Stimulated activated CD4-positive, alpha-beta T cell treated with anti-CD3 and anti-CD28 coated beads, Interleukin-4, amount 100 ng/mL, for 4 hours (primary cell): ENCODE measurements at places on chromosomes 13 and 19.

DNA sequence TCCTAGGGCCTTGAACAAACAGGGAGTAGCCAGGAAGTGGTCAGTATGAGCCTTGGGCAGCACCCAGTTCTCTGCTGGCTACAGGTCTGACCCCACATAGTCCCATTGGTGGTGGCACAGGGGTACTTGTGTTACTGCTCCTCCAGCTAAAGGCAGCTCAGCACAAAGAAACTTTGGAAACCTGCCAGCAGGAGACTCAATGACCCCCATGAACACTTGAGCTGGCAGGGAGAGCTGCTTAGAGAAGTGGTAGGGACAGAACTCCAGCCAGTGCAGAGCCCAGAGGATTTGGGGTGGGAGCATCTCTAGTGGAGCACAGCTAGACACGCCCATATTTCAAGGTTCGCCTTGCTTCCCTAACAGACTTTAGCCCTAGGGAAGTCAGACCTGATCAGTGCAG is 10.4 kb upstream of the ZNF586 start:
- DNase-seq: no peak

DNA sequence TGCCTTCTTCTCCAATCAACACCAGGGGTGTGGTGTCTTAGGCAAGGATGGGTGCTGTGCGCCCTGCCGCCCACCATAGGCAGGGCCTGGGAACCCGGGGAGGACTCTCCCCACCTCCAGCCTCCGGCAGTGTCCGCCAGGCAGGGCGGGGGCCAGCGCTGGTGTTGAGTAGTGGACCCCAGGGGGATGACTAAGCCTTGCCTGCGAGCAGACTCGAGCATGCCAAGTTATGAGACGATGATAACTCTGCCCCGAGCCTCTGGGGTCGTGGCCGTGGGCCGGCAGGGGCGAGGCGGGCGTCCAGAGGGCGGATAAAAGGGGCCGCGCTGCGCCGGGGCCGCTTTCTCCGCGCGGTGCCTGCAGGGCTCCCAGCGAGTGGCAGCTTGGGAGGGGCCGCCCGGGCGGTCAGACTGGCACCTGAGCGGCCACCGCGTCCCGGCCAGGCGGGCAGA is at the start of gene MEDAG:
TSS of gene MEDAG (plus strand) at position 340 of the 452 bp plus-strand sequence. CDS start 245 bp downstream, outside the sequence.
- no peak for DNase-seq

DNA sequence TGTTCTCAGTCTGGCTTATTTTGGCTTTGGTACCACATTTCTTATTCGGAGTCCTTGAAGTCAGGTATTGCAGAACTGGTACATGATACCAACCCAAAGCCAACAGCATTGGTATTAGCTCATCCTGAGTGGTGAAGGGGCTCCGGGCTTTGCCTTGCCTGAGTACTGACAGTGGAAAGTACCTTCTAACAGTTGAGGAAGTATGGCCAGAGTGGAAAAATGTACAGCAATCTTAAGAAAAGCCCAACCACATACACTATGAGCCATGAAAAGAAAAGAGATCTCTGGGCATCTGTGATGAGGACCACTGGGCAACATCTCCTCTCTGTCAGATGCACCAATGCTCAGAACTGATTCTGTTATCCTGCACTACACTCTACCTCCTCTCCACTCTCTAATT is 8.3 kb downstream of the LCP1 start:
- DNase-seq: no peak

- DNase-seq: no peak
These were observed 5.7 kb downstream of the SLC25A30 start for GRCh38 chr13:45412274-45413049.

DNA sequence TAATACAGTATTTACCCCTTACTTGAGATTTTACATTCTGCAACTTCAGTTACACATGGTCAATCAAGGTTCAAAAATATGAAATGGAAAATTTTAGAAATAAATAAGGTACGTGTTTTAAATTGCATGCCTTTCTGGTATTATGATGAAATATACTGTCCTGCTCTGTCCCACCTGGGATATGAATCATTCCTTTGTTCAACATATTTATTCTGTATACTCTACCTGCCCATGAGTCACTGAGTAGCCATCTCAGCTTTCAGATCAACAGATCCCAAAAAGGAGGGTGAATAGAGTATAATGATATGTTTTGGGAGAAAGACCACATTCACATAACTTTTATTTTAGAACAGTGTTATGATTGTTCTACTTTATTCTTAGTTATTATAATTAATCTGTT is 37.8 kb downstream of the STOML3 start:
- DNase-seq: no peak

- no peak for DNase-seq
These were observed 2.3 kb downstream of the DDA1 start for GRCh38 chr19:17311455-17312188.

GRCh38 chr13:83709426-83710132 is 172.7 kb downstream of the SLITRK1 start:
- no peak for DNase-seq

- no peak for DNase-seq
These were observed 65.3 kb upstream of the SERP2 start for GRCh38 chr13:44308352-44308751.

GRCh38 chr19:5125797-5126497 is 157.0 kb downstream of the KDM4B start:
- no peak for DNase-seq
